ENCODE measurements at places on chromosomes 7 and 10.

DNA sequence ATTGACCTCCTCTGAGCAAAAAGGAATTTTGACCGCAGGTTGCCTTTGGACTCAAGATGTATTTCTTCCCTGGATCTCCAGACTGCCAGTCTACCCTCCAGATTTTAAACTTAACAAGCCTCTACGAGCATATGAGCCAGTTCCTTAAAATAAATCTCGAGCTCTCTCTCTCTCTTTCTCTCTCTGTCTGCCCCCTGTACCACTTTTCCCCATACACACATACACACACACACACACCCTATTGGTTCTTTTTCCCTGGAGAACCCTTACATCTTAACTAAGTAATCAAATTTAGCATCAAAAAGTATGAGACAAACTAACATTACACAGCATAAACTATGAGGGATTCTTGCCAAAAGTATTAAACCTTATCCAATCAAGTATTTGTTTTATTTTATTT is 11.4 kb downstream of the BCAP29 start:
- no peak for DNase-seq

DNA sequence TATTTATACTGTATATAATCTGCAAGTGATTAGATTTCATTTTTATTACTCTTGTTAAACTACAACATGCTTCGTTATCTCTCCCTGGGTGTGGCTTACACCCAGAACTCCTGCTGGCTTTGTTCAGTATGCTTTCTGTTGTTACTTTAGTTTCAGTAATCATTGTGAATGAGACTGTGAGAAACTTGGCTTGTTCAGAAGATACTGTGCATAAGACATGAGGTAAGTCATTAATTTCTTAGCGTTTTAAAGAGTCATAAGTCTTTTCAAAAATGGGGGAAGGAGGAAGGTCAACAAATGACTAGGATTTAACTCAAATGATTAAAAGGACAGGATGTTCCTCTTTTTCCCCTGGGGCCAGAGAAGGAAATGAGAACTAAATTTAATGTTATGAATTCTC is 11.6 kb upstream of the ADD3 start:
- DNase-seq, result no peak

- no peak for DNase-seq
These were observed 10.9 kb upstream of the BHLHA15 start for GRCh38 chr7:98200364-98200763.

DNA sequence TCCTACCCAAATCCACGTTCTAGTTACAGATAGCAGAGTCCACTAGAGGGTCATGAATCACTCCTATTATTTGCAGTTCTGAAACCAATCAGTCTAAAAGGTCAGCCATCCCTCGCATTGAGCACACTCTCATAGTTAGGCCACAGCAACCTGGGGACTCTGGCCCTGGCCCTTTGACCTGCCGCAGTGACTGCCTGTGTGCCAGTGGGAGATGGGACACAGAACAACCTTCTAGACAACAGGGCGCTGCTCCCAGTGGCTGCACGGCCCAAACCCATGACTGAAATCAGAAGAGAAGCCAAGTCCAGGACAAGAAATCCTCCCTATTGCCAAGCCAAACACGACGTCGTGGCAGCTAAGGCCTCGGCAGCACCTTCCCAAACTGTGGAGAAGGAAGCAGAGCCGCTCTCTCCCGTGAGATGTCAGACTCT is 158.5 kb downstream of the HERPUD2 start:
- no peak for DNase-seq

DNA sequence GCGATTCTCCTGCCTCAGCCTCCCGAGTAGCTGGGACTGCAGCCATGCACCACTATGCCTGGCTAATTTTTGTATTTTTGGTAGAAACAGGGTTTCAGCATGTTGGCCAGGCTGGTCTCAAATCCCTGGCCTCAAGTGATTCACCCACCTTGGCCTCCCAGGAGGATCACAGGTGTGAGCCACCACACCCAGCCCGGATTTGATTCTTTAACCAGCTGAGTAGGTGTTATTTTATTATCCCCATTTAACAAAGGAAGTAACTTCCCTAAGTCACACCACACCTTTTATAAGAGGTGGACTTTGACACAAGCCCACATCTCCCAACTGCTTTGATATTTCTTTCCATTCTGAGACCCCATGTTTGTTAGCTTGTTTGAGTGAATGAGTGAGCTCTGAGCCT is 25.0 kb downstream of the SLC25A28 start:
- no peak for DNase-seq

- no peak for DNase-seq
These were observed 37.9 kb upstream of the PDGFA start for GRCh38 chr7:557558-557881.

DNA sequence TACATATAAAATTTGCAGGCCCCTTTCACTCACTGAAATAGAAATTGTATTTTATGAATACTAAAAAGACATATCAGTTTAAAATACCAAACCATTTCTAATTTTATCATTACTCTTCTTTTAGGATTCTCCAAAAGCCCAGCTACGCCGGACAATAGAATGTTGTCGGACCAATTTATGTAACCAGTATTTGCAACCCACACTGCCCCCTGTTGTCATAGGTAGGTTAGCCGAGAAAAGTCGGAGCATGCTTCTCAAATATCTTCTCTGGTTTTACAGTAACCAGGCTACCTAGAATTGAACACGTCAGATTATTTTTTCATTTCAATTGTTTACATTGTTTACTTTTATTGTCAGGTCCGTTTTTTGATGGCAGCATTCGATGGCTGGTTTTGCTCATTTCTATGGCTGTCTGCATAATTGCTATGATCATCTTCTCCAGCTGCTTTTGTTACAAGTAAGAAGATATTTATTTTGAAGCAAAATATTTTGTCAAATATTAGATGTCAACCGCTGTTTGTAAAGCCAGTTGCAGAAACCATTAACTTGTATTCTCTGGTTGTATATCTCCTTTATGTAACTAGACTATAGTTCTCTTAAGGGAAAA is 57.6 kb downstream of the MMRN2 start:
- no peak for DNase-seq

DNA sequence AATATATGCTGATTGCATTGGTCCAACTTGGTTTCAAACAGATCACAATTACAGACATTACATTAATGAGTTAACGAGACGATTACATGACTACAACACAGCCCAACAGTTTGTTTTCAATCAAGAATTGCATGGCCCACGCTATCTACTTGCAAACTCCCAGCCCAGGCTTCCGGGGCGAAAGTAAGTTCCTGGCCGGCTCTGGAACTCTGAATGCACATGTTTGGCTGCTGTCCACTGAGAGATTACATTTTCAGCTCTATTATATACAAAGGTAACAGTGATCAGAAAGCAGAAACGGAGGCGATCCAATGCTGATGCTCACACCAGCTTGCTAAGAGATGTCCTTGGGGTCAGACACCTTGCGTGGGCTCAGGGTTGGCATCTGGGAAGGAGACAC is 206.3 kb downstream of the FANK1 start:
- DNase-seq, result no peak

DNA sequence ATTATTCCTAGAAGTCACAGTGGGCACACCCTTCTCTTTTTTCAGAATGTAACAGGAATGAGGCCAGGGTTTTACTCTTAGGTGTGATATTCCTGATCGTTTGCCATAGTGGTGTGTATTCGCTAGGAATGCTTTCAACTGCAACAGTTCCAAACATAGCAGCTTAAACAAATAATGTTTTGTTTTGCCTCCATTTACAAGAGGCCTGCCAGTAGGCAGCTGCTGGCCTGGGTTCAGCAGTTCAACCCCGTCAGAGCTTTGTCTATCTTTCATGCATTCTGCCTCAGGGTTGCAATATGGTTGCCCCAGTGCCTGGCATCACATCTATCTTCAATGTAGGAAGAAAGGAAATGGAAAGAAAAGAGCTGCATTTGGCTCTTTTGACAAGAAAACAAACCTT is 21.7 kb upstream of the RET start:
- no peak for DNase-seq

DNA sequence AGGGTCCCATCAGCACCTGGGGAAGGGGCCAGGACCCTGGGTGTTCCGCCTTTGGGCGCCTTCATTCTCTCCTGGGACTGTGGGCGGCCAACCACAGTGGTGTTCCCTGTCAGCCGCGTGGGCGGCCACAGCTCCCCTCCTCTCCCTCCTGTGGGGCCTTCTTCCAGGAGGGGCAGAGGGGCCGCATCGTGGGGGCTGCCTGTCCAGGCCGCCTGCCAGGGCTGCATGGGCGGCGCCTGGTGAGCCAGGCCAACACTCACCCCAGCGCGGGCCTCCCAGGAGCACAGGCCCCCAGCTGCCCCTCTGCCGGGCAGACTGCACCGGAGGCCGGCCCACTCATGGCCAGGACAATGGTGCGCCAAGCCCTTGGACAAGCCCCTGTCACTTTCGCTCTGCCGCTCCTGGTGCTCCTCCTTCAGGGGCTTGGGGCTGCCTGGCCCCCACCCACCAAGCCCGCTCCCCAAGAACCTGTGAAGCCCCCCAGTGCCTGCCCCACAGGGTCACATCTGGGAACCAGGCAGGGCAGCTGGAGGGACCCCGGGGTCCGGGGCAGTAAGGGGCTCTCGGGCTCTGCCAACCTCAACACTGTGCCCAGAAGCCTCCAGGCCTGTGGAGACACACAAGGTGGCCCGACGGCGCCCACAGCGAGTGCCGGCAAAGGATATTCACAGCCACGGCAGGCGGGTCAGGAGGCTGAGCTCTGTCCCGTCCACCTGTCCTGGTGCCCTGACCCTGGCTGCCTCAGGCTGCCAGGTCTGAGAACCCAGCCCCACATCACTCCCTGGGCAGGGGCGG is 42.8 kb downstream of the AP5Z1 start:
- DNase-seq, result no peak

- no peak for DNase-seq
These were observed 68.1 kb downstream of the VPS41 start for GRCh38 chr7:38840736-38841460.

- DNase-seq, result no peak
These were observed 161.6 kb downstream of the BICC1 start for GRCh38 chr10:58674251-58674650.

GRCh38 chr10:75429159-75429827 is 2.1 kb upstream of the LRMDA start:
- no peak for DNase-seq

DNA sequence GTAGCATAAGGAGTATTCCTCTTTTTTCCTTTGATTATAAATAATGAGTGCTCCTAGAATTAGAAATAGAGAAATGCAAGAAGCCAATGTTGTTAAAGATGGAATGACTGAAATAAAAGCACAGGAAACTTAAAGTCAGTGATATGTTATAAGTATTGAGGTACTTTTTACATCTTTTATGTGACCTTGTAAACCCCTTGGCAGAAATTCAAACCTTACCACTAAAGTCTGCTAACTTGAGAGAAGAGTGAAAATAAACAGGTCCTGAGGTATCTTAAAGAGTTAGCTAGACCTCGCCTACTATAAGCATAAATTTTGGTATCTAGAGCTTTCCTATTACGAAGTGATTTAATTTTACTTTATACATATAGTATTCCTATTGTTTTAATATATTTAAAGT is 188.2 kb downstream of the DKK1 start:
- no peak for DNase-seq

- no peak for DNase-seq
These were observed 82.7 kb upstream of the TFEC start for GRCh38 chr7:116113310-116113709.

DNA sequence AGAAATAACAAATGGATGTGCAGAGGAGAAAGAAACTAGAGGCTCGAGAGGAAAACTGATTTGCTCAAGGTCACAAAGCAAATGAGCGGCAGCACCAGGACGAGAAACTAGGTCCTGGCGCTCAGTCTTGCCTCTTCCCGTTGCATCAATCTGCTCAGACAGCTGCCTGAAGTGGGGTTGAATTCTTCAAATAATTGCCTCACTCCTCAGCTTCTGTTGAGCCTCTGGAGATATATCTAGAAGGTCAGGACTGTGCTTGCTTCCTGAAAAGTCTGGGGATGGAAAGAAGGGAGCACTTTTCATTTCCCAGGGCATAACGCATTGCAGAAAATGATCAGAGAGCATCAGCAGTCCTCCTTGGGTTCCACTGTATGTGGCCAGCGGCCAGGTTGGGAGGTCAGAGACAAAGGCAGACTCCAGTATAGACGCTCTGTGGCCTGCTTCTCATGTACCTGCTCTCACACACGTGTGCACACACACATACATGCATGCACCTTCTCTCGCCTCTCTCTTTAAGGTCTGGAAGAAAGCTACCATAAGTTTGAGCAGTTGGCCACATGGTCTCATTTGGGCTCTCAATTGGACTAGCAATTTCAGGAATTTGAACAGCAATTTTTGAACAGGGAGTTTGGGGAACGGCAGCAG is 83.7 kb upstream of the DUSP5 start:
- DNase-seq, result no peak

DNA sequence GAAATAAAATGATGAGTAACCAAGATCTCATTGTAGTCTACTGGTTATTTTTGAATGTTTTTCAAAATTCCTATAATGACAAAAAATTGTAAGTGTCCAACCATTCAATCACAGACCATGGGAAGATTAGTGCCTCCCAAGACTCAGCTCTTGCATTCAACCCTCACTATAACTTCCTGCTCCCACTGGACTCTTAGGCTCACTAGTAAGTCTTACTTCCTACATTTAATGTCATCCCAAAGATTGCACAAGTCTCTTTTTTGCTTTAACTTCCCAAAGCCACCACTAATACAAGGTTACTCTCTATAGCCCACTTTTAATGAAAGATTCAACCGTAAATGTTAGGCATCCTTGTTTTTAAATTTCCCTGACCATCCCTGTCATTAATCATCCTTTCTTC is 111.9 kb upstream of the NRBF2 start:
- no peak for DNase-seq

DNA sequence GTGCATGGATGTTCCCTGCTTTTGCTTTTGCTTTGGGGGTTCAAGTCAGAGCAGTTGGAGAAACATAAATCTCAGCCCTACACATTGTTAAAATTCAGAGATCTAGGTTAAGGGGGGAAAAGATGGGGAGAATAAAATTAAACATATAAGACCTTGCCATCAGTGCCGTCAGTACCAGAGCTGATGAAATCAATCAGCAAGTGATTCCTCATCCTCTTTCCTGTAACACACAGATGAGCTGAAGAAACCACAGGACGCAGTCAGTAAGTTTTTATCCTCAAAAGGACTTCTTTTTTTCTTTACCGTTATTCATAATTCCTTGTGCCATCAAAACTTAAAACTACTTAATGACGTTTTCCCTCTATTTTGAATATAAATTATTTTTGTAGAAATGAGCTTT is 5.9 kb downstream of the HECW1 start:
- no peak for DNase-seq

DNA sequence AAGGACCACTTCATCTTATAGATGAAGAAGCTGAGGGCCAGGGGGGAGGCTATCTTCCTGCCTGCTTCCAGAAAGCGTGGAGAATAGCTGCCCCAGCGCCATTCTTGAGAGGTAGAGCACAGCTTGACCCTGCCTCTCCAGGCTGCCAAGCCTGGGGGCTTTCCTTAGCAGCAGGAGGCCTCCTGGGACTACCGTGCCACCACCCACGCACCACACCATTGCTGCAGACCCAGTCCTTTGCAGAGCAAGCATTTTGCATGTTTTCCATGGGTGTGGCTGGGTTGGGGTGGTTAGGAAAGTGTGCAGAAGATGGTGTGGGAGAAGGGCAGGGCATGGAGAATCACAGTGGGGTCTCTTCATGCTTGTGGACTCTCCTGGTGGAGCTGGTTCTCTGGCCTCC is 64.9 kb downstream of the TBXAS1 start:
- DNase-seq, result no peak

GRCh38 chr7:107958764-107959526 is 44.0 kb downstream of the LAMB1 start:
- no peak for DNase-seq

GRCh38 chr7:106348231-106348630 is 63.4 kb upstream of the NAMPT start:
- no peak for DNase-seq
